CD4-positive, CD25-positive, alpha-beta regulatory T cell (primary cell): ENCODE measurements at places on chromosomes 1 and 21.

- no peak for DNase-seq
These were observed 1.6 kb downstream of the ST6GALNAC5 start for GRCh38 chr1:76868916-76869315.

DNA sequence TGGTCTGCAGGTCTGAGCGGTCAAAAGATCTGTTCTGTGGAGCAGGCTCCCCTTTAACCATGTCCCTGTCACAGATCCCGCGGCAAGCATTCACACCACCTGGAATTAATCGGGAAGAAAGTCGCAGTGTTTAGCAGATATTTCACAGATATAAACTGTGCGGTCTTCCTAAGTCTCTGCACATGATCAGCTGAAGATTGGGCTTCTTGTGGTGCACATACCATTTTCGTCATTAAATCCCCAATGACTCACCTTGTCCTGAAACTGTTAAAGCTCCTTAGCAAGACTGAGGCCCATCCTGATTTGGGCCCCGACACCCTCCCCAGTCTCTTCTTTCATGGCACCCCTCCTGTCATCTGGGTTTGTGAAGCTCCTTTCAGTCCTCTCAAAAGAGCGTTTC lies 158.8 kb downstream of the KIF26B start:
- DNase-seq: no peak

DNA sequence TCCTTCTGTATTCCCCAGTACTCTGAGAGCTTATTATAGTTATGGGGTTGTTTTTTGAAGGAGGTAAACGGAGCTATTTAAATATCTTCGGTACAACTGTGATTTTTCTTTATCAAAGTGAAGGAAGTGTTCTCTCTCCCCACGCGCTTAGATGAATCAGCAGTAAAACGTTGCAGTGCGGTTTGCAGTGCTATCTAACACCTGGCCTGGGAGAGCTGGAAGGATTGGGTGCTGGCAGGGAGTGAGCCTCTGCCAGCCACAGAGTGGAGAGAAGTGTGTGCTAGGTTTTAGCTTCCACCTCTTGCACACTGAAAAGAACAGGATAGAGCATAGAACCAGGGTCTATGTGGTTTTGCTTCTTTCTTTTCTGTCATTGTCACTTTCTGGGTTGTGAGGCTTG lies 165.9 kb downstream of the SDCCAG8 start:
- DNase-seq: peak; percentile 39

- no peak for DNase-seq
These were observed 2.9 kb upstream of the NFASC start for GRCh38 chr1:204867666-204868339.

GRCh38 chr21:14952916-14953315 lies 111.9 kb downstream of the NRIP1 start:
- no peak for DNase-seq

DNA sequence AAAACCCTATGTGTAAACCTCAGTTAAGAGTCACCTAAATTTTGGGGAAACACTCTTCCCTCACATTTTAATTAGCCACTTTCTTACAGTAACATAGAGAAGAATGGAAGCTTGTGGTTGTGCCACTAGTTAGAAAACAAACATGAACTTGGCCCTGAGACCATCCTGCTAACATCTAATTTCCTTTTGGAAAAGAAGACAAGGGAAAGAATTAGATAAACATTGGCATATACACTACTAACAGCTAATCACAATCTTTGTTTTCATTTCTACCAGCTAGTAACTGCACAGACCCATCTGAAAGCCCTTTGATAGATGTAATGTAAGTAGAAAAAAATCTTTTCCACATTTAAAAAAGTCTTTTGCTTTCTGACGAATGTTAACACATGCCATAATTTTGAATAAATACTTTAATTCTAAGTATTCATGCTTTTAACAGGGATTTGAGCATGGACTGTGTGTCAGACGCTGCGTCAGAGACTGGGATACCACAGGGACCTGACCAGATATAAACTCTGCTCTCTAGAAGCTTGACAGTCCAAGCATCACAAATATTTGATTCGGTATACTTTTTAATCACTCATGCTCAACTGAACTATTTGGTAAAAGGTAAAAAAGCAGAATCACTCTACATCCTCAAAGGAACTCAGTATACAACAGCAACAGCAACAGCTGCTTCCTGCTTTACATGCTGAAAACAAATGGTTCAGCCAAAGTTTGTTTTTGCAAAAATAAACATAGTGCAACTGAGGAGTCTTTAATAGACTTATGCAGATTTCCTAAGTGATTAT lies 30.2 kb downstream of the DPH5 start:
- no peak for DNase-seq

DNA sequence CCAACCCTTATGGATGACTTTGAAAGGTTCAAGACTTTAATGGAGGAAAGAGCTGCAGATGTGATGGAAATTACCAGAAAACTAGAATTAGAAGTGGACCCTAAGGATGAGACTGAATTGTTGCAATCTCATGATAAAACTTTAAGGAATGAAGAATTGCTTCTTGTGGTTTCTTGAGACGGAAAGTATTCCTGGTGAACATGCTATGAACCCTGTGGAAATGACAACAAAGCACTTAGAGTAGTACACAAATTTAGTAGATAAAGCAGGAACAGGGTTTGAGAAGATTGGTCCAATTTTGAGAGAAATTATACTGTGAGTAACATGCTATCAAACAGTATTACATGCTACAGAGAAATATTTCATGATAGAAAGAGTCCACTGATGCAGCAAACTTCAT lies 215.4 kb downstream of the OMA1 start:
- no peak for DNase-seq

- DNase-seq: no peak
These were observed 35.7 kb upstream of the BTG2 start for GRCh38 chr1:203269654-203270020.

DNA sequence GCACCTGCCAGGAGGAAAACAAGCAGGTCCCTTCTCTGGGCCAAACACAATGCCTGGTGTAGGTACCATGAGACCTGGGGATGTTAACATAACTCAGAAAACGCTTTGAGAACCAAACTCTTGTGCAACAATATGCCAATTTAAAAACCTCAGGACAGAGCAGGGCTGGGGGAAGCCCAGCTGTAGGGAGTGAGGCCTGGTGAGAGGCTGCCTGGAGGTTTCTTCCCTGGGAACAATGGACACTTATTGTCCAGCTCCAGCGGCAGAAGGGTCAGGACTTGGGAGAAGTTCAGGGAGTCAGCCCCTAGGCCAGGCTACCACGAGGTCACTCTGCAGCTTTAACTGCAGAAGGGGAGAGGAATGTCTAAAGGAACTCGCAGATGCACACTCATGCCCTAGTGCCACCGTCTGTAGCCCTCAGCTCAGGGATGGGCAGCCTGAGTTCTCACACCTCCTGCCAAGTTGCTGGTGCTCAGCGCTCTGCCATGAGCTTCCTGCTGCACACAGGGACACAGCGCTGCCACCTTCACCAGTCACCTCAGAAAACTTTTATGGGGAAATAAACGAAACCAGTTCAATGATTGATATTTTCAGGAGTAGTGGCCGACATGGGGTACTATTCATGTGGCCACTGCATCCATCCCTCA lies 8.5 kb downstream of the GPR157 start:
- DNase-seq: no peak

DNA sequence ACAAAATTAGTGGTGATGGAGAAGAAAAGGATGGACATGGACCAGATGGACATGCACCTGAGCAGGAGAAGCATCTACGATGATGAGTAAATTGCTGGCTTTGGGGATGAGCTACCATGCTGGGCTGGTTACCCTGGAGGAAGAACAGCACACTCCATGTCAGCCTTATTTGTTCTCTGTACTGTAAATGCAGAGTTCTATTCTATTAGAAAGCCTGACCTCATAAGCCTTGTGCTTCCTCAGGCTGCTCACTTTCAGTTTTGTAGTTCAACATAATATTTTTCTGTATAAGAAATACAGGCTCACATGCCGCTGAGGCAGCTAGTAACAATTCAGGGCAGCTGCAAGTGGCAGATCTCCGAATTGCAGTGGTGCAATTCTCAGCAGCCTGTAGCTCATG lies 249.6 kb downstream of the PLA2G4A start:
- DNase-seq: no peak

DNA sequence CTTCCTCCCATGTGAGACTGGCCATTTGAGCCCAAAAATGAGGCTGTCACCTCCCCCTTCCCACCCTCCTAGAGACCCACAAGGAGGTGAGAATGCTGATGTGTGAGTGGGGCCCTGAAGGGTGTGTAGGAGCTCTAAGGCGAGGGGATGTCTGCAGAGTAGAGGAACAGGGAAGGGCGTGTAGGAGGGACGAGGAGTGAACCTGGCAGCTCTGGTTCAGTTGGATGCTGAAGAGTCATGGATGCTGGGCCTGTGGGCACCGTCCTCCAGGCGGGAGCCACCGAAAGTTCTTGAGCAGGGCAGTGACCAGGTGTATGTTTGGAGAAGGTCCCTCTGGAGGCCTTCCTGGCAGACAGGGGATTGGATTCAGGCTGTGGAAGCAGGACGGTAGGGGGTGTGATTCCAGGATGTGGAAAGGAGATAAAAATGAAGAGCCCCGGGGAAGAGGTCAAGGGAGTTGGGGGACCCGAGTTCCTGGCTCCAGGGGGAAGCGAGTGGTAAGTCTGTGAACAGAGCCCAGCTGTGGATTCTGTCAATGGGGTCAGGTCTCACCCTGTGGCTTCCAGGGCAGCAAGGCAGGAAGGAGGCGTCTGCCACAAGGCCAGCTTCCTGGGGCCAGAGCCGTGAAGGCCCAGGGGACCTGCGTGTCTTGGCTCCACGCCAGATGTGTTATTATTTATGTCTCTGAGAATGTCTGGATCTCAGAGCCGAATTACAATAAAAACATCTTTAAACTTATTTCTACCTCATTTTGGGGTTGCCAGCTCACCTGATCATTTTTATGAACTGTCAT lies 7.9 kb downstream of the SAMD11 start:
- no peak for DNase-seq

- no peak for DNase-seq
These were observed 12.5 kb downstream of the EPS15 start for GRCh38 chr1:51506537-51506936.

- no peak for DNase-seq
These were observed 1.4 kb downstream of the IFFO2 start for GRCh38 chr1:18955131-18955440.

DNA sequence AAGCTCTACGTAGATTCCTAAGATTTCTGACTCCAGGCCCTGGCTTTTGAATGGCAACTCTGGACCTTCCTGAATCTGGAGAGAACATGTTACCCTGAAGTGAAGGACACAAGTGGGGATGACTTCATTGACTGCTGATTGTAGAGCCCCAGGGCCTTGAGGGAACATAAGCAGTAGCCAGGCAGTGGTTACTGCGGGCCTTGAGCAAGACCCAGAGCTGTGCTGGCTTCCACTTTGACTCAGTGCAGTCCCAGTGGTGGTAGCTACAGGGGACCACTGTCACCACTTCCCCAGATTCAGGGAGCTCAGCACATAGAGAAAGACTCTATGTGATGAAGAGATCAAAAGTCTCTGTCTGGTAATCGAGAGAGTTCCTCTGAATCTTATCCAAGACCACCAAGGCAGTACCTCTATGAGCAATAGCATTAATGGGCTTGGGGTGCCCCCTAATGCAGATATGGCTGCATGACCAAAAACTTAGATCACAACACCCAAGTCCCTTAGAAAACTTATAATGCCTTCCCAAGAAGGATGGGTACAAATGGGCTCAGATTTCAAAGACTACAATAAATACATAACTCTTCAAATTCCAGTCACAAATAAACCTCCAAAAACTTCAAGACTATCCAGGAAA lies 1278.3 kb downstream of the AMY1C start:
- no peak for DNase-seq

- DNase-seq: no peak
These were observed 283.2 kb upstream of the LYPLAL1 start for GRCh38 chr1:218890451-218890850.

GRCh38 chr1:238701024-238701423 lies 685.3 kb upstream of the CHRM3 start:
- DNase-seq: no peak

- no peak for DNase-seq
These were observed 4.6 kb downstream of the ZFP69B start for GRCh38 chr1:40454873-40455272.

DNA sequence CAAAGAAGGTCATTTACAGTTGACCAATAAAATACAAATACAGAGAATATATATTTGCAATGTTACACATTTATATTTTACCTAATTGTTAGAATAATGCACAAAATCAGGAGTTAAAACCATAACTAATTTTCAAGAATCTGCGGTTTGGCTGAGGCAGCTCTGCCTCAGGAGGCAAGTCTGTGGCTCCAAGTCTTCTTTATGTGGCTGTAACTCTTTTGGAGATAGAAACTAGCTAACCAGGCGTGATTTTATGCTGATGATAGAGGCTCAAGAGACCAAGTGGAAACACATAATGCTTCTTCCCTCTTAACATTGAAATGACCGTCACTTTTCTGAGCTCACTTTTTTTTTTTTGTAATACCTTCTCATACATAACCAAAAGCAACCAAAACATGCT lies 744.7 kb upstream of the CXADR start:
- DNase-seq: no peak

DNA sequence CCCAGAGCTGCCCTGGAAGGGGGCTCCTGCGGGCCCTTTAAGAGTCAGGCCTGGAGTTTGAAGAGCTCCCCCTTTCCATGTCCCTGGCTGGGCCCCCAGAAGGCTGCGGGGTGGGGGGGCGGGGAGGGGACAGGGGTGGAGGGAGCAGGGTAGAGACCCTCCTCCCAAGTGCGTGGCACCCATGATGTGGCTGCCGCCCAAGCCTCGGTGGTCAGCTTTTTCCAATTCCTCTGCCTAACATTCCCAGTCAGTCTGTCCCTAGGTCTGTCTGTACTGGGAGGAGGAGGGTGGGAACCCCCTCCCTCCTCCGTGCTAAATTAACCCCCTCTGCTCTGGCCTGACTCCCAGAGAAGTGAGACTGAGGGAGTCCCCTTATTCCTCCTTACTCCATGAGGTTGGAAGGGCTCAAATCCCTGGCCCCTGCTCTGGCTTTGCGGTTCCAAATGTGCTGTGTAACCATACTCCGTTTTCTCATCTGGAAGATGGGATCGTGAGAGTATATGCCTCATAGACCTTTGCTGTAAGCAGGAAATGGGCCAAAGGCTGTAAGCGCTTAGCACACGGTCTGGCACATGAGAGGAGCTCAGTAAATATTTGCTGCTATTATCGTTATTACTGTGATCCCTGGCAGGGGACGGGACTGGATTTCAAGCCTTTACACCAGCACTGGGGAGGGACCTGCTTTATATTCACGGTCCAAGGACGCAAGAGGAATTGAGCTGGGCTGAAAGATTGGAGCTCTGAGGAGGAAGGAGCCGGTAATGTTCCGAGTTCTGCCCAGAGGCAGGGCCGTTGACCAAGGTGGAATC lies 658 bp upstream of the COL16A1 start:
- DNase-seq: no peak

- DNase-seq: no peak
These were observed 74.4 kb downstream of the CD58 start for GRCh38 chr1:116496380-116496779.

DNA sequence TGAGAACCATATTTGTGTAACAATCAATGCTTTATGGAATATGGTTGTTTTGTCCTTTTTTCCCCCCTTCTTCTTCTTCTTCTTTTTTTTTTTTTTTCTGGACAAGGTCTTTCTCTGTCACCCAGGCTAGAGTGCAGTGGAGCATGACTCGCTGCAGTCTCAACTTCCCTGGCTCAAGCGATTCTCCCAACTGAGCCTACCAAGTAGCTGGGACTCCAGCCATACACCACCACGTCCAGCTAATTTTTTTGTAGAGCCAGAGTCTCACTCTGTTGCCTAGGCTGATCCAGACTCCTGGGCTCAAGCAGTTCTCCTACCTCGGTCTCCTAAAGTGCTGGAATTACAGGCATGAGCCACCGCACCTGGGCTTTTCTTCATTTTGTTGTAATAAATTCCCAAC lies 86.7 kb downstream of the FMN2 start:
- DNase-seq: no peak
